ENCODE measurements at places on chromosomes 7 and 10.
A peak's percentile ranks its signal among the peaks of the same experiment; 100 is the strongest.

- peak; percentile 37 for DNase-seq
These were observed 171.3 kb downstream of the MAGI2 start for GRCh38 chr7:79282070-79282694.

DNA sequence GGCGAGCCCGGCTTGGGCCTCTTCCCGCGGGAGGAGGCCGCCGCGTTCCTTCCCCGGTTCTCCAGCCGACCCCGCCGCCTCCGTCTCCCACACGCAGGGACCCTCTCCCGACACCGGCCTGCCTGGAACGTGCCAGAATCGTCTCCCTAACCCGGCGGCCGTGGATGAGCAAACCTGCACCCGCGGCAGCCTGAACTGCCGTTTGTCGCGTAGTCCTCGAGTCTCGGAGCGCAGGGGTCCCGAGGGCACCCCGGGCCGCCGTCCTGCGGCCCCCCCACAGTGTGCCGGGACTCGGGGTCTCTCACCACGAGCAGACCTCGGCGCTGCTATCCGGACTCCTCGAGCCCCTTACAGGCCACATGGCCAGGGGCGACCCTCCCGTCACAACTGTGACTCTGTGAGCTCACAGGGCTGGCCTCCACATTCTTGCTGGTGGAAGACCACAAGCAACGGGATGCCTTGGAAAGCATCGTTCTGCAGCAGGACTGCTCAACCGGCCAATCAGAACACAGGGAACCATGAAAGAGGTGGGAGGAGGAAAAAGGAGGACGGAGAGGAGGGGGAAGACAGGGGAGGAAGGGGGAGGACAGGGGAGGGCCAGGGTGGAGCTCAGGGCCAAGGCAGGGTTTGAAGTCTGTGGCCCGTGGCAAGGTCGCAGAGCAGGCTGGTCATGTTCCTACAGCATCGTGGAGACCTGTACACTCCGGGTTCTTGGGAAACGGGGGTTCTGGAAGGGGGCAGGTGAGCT lies 276.9 kb downstream of the DNAJB6 start:
- no peak for DNase-seq

GRCh38 chr10:105699504-105699903 lies 1058.4 kb downstream of the SORCS3 start:
- DNase-seq: no peak

DNA sequence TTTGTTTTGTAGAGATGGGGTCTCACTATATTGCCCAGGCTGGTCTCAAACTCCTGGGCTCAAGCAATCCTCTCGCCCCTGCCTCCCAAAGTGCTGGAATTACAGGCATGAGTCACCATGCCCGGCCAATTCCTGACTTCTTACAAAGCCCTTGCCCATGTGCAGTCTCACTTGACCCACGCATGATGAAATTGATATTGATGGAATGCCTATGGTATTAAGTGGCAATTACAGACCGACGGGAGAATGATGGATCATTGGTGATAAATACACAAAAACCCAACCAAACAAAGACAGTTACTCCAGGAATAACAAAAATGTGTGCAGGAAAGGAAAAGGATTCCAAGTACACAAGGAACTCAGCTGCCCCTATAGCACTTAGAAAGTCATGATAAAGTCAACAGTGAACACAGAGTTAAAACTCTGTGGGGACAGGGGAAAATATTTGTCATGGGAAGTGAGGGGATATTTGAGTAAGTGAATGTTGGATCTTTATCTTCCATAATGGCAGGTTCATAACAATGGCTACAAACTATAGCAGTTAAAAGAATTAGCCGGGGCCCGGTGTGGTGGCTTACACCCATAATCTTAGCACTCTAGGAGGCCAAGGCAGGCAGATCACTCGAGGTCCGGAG lies 21.6 kb downstream of the HIP1 start:
- DNase-seq: no peak

GRCh38 chr7:47496666-47497065 lies 85.2 kb downstream of the TNS3 start:
- DNase-seq: no peak

GRCh38 chr7:42686594-42687156 lies 225.2 kb downstream of the C7orf25 start:
- no peak for DNase-seq

DNA sequence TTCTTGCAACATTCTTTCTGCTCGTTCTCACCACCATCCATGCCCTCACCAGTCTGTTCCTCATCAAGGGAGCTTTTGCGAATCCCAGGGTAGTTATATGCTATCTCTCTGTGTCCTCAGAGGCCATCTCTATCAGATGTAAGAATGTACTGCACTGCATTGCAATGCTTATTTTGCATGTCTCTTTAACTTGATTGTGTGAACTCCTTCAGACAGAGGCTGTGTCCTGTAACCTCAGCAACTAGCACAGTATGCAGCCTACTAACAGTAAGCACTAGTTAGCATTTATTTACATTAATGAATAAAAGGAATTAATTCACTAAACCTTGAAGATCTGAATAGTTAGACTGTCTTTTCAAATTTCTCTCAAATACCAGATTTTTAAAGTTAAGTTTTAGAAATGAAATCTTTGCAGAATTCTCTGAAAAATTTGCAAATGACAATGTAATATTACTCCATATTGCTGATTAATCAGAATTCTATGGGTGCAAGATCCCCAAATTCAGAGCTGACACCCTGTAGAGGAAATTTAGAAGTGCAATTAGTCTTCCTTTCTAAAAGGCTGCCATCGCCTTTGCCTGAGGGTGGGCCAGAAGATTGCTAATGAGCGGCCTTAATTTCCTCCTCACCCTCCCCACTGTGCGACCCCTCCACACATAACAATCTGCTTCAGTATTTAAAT lies 10.3 kb upstream of the LHFPL3 start:
- no peak for DNase-seq

GRCh38 chr10:38007551-38007950 lies 2.9 kb upstream of the ZNF33A start:
- DNase-seq: no peak

DNA sequence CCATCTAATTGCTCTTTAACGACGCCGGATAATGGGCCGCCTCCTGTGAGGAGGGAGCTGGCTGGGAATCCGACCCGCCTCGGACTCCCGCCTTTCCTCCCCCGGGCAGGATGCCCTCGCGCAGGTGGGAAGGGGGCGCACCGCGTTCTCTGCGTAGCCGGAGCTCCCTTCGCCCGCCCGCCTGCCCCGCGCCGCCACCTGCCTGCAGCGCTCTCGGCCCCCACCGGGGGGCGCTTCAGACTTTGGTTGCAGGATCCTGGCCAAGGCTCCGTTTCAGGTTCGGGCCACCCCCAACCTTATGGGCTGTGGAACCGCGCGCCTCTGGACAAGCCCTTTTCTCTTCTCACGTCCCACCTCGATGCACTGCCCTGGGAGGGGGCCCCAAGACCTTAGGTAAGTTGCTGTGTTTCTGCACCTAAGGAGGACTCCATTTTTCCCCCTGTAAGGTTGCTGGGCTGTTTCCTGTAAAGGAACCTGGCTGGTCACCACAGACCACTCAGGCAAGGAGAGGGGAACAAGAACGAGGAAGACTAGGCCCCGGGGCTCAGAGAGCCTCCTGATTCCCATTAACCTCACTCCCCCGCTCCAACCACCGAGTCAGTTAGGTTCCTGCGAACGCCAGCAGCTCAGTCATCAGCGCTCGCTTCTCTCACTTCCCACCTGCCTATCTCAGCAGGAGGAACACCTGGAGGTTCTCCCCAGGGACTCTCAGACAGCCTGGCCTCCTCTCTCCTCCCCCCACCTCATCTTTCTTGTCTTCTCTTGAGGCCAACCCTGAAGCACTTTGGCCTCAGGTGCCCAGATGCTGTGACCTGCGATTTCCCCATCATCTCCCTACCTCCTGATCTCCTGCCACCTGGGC lies 11.3 kb upstream of the KAZALD1 start:
- DNase-seq: no peak

DNA sequence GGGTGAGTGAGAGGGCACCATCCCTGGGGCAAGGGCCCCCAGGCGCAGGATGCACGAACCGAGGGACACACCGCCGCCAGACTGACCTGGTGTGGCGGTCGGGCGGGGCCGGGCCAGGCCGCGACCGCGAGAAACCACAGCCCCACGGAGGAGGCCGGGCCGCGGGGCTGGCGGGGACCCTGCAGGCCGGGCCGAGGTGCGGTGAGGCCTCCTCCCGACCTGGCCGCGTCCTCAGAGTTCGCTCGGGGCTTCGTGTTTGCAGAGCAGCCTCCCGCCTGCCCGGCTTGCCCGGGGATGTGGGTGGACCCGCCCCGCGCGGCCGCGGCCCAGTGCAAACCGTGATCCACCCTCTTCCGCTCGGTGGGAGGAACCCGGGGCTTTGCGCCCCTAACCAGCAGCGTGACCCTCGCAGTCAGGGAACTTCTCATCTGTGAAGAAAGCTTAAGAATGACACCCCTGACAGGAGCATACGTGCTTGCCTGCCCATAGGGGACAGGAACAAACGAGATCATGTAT lies 20.6 kb upstream of the HOXA13 start:
- no peak for DNase-seq

- DNase-seq: no peak
These were observed 40.6 kb downstream of the GHRHR start for GRCh38 chr7:31004393-31004792.

DNA sequence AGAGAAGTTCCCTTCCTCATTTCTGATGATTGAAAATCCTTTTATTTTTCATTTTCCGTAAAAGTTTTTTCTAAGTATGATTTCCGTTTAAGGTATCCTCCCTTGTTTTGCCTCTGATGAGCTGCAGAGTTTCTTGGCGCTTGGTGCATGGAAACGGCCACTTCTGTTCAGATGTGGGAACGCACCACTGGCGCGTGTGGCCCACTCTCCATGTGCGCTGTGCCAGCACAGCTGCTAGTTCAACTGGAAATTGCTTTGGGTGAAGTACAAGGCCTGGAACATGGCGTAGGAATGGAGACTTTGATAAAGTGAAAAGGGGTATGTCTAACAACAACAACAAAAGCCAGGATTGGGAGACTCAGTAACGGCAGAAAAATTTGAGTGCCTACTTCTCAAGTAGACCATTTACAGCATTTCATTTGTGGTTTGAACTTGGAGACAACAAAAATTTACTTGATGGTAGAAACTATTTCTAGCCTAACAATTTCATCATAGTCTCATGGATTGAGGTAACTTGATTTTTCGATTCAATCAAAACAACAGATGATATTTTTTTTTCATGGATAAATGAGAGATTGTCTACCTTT lies 364.2 kb downstream of the SUGCT start:
- DNase-seq: peak; percentile 77

DNA sequence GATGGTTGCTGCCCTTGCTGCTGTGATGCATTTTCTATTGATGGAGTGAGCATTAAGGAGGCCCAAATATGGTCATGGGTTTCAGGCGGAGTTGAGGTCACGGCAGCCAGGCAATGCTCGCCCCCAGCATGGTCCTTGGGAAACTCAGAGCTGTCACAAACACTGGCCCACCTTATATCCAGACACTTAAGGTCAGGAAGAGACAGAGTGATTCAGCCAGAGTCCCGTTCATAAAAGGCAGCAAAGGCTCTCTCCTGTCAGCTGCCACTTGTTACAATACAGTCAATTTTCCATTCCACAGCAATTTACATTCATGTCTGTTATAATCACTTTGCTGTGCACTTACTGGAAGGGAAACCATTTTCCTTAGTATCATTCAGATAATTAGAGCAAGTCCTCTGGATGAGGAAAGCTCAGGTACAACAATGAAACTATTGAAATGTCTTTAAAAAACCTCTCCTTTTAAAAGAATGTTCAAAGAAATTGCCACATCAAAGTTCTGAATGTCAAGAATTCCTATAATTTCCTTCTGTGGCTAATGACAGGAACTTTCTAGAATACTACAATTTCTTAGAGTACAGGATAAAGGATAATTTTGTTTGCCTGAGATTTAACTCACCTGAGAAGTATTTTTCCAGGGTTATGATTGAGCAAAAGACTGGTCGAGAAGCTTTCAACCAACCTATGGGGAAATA lies 14.8 kb upstream of the ANKRD1 start:
- no peak for DNase-seq

DNA sequence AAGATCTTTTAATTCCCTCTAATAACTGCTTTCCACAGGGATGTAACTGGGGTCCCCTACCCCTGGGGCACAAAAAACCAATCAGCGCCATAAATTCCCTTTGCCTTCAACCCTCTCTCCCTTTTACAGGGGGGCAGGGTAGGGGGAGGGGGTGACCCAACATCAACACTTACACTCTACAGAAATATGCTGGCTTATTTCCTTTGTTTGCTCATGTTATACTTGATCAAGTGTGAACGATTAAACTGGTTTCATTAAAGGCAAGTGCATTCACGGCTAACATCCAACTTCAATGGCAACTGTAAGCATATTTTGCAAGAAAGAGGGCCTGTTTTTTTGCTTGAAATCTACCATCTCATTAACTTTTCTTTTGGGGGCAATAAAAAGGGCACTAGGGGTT lies 2.9 kb downstream of the CTBP2 start:
- DNase-seq: no peak

DNA sequence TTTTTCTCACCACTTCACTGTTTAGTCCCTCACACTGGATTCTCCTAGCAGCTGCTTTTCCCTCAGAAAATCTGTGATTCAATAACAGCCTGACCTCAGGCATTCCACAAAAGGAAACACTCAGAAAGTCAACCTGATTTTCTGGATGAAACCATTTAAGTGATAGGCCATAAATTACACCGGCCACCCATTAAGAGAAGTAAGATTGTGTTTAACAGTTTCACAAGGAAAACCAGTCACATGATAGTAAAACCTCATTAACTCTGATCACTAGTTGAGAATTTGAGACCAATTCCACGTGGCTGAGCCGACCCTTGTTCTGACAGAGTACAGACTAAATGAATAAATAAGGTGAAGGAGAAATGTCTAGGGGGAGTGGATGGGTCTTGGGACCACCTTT lies 7.7 kb downstream of the GRM8 start:
- DNase-seq: no peak

- DNase-seq: no peak
These were observed 31.8 kb downstream of the NEUROG3 start for GRCh38 chr10:69541463-69541862.

DNA sequence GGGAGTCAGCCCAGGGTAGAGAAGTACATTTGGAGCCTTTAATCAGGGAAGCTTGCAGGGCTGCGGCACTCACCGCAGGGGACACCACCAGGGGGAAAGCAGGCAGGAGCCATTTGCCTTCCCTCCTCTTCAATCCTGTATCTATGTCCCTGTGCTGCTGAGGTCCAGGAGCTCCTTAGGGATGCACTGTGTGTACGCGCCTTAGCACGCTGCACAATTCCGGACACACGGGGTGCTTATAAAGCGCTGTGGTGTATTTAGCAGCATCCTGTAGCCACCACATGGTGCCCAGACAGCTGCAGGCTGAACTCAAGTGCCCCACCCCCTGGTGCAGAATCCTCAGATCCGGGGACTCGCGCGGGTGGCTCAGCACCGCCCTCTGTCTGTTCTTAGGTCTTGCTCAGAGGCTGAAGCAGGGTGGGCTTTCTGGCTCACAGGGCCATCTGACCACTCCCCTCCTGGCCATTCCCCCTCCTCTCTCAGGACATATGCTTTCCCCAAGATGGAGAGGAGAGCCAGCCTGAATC lies 421.4 kb downstream of the SDK1 start:
- DNase-seq: no peak

DNA sequence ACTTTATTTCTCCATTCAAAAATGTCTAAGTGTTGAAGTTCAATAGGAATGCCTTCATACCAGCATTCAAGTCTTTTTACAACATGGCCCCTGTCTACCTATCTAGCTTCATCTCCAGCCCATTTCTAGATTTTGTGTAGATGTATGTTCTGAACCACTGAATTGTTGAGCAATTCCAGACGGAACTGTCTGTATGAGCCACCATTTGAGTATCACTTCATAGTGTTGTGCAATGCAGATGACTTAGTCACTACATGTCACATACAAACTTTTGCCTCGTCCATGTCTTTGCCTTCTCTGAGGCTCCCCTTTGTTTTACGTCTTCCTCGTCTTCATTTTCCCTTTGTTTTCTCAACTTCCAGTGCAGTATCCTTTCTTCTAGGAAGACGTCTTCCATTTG lies 118.1 kb downstream of the INHBA start:
- no peak for DNase-seq

GRCh38 chr10:100372415-100373297 lies 25.6 kb downstream of the SCD start:
- no peak for DNase-seq

All from hindlimb muscle (tissue), 1 donor.